Muscle of leg (tissue), 16 donors: ENCODE measurements at places on chromosomes 1 and 21. TPM values are rescaled to one million over a fixed set of nuclear protein-coding genes. Genes with fewer than 3 reads are reported as not detected.

Gene FCGR3A
- 2.6 TPM for polyA plus RNA-seq

Gene EDARADD
- polyA plus RNA-seq: 0.31 TPM

Gene ISG15
- 13.4 TPM for polyA plus RNA-seq

Gene TLR5
- polyA plus RNA-seq: 4.3 TPM

Gene ZBTB8A
- polyA plus RNA-seq: 8.7 TPM

Gene SYT14
- polyA plus RNA-seq: 0.86 TPM

Gene SERPINC1
- polyA plus RNA-seq: 0.21 TPM

Gene FCN3
- 0.21 TPM for polyA plus RNA-seq

Gene ZRANB2
- polyA plus RNA-seq: 102 TPM

Gene TNFRSF9
- polyA plus RNA-seq: 0.19 TPM

Gene CDCA8
- 12.0 TPM for polyA plus RNA-seq

Gene ANKRD34A
- 1.1 TPM for polyA plus RNA-seq

Gene C1orf94
- polyA plus RNA-seq: 0.12 TPM

Gene COL8A2
- 22.1 TPM for polyA plus RNA-seq

Gene KRTAP10-12
- polyA plus RNA-seq: not detected

Gene CASZ1
- polyA plus RNA-seq: 61.6 TPM

Gene SHISAL2A
- 3.2 TPM for polyA plus RNA-seq

Gene BGLAP
- 3.1 TPM for polyA plus RNA-seq

Gene TNFRSF1B
- polyA plus RNA-seq: 15.7 TPM

Gene CHI3L1
- 1.0 TPM for polyA plus RNA-seq

Gene MCOLN2
- 0.46 TPM for polyA plus RNA-seq

Gene CA6
- polyA plus RNA-seq: not detected

Gene PTPN22
- polyA plus RNA-seq: 0.20 TPM

Gene MIS18A
- 11.8 TPM for polyA plus RNA-seq

Gene FBLIM1
- 27.2 TPM for polyA plus RNA-seq

Gene FCRL6
- polyA plus RNA-seq: not detected

Gene PLA2G2D
- not detected for polyA plus RNA-seq

Gene TACSTD2
- polyA plus RNA-seq: 0.92 TPM

Gene NAV1
- polyA plus RNA-seq: 25.7 TPM

Gene RGS2
- 141 TPM for polyA plus RNA-seq

Gene TMCO4
- polyA plus RNA-seq: 1.9 TPM
